ENCODE measurements at places on chromosomes 1 and 21.

GRCh38 chr1:1752636-1753606 is 25.3 kb downstream of the NADK start:
- DNase-seq, result no peak

DNA sequence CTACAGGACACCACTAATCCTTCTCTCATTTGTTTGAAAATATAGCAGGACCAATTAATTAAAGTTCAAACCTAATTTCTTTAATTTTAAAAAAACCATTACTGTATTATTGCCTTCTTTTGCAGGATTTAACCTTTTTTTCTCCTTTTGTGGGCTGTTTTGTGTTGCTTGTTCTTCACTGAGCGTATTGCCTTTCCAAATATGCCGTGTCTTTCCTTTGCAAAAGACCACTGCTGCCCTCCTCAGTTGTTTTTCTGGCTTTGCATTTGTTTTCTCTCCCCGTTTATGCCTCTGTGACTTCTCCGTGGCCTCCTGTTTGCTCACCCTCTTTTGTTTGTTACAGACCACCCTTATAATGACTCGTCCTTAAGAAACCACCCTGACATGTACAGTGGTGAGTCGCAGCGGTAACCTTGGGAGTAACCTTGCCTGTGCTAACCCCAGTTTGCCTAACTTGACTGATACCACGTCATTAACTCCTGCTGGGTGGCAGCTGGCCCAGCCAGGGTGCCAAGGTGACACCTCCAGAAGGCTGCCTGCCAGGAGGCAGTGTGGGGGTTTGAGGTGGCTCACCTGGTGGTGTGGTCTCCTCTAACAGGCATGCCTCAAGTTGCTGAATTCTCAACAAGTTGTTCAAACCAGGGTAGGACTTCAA is 81.1 kb upstream of the CNTN2 start:
- no peak for DNase-seq

GRCh38 chr1:156026588-156026987 is 5.8 kb upstream of the SSR2 start:
- DNase-seq, result no peak

DNA sequence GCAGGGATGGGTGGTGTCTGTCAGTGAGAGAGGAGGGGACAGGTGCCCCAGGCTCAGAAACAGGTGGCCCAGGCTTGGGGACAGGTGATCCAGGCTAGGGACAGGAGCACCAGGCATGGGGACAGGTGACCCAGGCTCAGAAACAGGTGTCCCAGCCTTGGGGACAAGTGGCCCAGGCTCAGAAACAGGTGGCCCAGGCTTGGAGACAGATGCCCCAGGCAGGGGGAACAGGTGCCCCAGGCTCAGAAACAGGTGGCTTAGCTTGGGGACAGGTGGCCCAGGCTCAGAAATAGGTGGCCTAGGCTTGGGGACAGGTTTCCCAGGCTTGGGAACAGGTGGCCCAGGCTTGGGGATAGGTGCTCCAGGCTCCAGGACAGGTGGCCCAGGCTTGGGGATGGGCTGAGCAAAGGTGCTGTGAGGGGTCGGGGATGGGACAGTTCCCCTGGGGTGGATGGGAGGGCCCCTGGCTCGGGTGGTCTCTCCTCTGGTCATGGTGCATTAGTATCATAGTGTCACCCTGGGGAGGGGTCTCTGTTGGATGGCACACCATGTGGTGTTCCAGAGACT is 87.7 kb upstream of the C1orf174 start:
- DNase-seq, result no peak

- DNase-seq, result no peak
Observed at GRCh38 chr1:12594966-12595756, 22.8 kb downstream of the DHRS3 start.

GRCh38 chr1:228082918-228083870 is 686 bp downstream of the ARF1 start:
- no peak for DNase-seq

DNA sequence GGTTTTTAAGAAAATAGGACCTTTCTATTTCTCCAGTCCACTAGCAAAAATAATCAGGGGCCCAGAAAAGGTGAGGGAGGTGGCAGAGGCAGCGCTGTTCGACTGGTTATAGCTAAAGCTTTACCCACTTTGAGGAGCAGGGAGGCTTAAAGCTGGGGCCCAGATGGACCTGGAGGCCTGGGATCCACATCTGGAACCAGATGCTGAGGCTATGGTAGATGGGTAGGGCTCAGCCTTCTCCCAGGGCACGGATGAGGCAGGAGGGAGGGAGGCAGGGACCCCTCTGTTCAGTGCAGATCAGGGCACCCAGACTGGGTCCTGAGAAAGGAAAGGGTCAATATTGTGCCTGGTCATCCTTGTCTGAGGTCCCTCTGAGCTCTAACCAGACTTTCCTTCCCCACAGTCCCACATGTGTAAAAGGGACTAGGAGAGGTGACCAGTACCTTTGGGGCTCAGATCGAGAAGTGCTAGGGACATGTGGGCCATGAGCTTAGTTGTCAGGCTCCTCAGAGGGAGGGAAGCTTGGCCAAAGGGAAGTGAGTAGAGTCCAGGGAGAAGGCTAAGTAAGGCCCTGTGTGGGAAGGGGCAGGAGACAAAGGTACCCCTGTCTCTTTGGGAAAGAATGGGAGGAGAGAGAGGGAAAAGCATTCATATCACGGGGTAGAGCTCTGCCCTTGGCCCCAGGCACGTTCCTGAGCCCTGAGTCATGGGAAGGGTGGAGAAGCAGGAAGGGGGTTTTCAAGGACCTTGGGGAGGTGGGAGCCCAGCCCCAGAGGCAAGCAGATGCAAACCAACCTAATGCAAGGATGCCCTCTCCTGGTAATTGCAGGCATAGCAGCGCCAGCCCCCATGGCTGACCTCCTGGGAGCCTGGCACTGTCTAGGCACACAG is 15.4 kb downstream of the LMNA start:
- peak; percentile 69 for DNase-seq

DNA sequence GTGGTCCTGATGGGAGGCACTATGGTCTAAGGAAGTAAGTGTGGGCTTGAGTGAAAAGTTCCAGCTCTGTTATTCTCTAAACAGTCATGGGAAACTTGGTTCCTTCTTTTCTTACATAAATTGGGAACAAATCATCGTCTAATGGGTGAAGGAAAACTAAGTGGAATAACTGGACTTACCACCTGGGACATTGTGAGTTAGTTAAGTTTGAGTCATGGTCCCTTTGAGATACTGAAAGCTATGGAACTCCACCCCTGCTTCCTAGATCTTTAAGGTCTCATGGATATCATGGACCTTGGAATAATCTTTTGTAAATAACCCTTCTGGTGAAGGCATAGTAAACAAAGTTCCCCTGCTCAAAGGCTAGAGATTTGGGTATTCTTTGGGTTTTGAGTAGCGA is 16.1 kb upstream of the TXLNA start:
- no peak for DNase-seq

DNA sequence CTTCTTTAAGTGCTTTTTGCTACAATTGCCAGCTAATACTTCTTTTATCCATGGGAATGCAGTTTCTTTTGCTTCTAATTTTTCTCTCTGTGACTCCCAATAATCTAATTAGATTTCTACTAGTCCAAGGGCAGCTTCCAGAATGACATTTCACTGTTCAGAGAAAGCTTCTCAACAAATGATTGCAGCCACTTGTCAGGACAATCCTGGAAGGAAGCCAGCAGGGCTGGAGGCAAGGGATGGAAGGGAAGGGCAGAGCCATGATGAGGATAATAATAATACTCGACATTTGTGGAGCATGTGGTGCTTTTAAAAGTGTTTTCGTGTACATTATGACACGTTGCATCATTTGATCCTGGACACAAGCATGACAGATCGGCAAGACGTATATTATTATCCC is 19.4 kb downstream of the F11R start:
- no peak for DNase-seq

- no peak for DNase-seq
Observed at GRCh38 chr1:13865851-13866250, 165.9 kb downstream of the PRDM2 start.

- no peak for DNase-seq
Observed at GRCh38 chr1:17630048-17630830, 90.7 kb downstream of the ARHGEF10L start.

DNA sequence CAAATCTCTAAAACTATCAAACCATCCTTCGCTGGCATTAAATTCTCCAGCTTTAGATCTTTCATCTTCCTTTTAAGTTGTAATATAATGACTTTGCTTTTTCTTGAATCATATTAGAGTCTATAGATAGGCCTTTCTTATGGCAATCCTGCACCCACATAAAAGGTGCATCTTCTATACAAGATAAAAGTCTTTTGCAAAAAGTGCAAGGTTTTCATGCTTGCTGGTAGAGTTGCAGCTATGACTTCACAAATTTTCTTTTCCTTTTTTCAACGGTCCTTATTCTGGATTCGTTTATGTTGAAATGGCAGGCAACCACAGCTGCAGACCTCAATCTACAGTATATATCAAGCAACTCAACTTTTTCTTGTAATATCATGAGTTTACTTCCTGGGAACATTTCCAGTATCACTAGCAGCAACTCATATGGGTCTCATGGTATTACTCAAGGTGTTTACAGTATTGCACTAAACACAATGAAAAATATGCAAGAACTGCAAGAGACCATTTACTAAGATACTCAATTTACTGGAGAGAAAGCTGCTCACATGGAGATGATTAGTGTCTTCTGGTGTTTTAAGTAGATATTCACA is 22.1 kb downstream of the OMA1 start:
- DNase-seq, result no peak

DNA sequence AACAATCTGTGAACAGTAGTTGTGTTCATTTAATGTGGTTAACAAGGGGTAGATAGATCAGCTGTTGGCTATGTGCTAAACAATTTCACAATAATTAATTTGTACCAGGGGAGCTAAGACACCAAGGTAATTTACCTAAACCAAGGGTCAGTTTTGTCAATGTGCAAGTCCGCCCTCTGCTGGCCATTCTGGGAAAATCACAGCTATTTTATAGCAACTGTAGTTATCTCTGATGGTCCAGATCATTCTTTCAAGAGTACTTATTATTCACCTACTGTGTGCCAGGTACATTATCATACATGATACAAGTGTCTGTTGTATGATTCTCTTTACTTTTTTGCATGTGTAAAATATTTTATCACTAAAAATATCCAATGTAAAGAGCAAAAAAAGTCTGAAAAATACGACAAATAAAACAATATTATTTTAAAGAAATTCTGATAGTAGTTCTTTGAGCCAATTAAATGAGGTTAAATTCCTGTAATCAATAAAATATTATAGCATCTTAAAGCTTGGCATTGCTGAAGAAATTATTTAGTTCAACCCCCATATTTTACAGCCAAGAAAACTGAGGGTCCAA is 312.3 kb upstream of the FAM78B start:
- peak; percentile 41 for DNase-seq

- DNase-seq, result no peak
Observed at GRCh38 chr1:2224170-2224584, 3.9 kb upstream of the SKI start.

DNA sequence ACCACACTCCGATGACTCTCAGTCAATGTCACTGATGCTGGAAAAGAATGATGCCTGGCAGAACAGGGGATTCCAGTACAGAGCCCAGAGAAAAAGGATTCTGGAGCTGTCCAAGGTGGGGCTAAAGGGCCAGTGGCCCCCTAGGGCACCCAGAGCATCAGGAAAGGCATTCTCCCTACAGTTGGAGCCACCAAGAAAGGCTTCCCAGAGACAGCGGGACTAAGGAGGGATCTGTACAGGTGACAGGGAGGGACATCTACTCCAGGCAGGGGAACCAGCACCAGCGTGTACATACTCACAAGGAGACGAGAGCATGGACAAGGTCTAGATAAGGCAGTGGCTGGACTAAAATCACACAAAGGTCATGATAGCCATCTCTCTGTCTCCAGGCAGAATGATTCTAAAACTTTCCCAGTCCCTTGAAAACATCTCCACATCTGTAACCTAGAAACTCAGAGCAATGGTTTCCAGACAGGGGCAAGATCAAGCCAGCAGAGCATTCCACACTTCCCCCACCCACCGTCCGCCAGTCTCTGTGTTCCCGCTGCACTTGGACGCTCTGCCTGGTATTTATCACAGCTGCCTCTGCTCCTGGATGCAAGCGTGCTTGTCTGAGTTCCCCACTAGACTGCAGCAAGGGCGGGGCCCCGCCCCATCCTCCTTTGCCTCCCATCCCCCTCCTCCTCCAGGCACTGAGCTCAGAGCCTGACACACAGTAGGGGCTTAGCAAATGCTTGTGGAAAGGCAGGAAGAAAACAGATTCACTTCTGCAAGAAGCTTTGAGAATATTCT is 111.6 kb upstream of the ZC3H12A start:
- DNase-seq, result no peak

DNA sequence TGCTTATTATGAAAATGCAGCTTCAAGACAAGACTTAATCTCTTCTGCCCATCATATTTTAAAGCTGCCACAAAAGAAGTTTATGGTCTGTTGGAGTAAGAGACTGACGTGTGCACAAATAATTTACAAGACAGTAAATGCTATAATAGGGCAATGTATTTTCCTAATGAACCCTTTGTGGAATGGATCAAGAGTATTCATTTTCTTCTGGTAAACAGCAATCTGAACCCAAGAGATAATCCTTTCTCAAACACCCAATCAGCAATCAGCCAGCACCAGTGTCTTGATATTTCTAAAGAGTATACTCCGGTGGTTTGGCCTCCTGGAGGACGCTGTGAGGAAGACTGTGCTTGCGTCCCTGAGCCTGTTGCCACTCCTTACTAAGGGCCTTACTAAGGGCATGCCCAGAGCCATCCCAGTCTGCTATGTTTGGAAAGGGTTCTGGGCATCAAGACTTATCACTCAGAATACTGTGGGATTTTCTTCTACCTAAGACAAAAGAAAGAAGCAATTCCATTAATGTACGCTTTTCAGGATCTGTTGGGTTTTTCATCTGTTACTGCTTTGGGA is 48.8 kb upstream of the LRRC8D start:
- no peak for DNase-seq

DNA sequence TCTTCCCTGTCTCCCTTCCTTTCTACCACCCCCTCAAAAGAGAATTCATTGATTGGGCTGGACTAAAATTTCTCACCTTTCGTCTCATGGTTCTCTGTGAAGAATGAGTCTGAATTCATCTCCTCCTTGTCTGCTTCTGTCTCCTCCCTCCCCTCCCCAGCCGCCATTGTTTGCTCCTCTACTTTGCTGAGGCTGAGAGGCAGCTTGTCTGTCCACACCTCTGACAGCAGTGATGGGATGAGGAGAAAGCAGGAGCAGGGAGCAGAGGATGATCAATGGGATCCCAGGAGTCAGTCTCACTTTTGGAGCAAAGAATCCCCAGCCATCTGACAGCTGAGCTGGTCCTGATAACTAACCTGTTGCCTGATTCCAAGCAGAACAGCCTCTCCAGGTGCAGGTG is 2.5 kb downstream of the ILDR2 start:
- DNase-seq, result no peak

- no peak for DNase-seq
Observed at GRCh38 chr1:95095833-95096217, 21.3 kb upstream of the TLCD4 start.

- no peak for DNase-seq
Observed at GRCh38 chr1:1032424-1032823, 12.5 kb downstream of the AGRN start.

DNA sequence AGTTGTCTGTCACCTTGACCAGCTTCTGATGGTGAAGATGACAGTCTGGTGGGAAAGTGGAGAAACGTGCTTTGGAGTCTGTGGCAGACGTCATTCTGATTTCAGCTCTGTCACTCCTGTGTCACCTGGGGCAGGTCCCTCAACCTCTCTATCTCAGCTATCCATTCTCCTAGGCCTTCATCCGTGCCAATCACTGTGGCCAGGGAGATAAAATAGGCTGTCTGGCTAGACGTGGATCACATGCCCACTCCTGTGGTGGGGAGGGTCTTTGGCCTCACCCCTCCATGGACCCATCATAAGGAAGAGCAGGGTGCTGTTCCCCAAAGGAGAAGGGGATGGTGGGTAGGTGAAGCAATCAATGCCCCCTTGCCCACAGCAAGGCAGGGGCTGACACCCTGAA is 140.3 kb downstream of the ACTL8 start:
- no peak for DNase-seq

GRCh38 chr21:35189077-35189863 is 140.2 kb upstream of the RUNX1 start:
- DNase-seq, result no peak
